ENCODE measurements at places on chromosomes 2 and 18.

- DNase-seq: no peak
Measured at GRCh38 chr2:230706053-230706521, 6.6 kb upstream of the CAB39 start.

GRCh38 chr2:234293973-234294372 is 202.9 kb downstream of the ARL4C start:
- DNase-seq: no peak

DNA sequence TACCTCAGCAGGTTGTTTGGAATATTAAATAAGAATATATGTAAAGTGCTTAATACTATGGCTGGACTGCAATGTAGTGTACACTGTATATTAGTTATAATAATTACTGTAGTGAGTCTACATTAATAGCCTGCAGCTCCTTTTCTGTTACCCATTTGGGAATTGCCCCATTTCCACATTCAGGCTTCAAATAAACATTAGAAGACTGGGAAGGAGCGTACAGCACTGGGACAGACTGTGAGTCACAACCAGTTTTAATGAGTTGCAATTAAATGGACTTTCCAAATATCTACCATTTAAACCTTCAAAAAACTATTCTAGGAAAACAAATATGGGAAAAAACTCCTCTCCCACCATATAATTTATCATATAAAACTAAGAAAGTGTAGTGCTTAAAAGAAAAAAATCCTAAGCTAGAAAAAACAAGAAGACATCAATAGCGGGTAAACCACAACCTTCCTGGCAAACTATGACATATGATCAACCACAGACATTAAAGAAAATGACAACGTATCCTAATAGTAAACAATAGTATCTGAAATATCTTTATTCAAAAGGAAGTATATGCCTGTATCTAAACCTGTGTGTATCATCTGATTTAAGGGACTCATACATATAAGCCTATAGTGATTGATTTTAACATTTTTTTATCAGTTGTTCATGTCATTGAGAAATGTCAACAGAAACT is 86.1 kb downstream of the TRIP12 start:
- no peak for DNase-seq

DNA sequence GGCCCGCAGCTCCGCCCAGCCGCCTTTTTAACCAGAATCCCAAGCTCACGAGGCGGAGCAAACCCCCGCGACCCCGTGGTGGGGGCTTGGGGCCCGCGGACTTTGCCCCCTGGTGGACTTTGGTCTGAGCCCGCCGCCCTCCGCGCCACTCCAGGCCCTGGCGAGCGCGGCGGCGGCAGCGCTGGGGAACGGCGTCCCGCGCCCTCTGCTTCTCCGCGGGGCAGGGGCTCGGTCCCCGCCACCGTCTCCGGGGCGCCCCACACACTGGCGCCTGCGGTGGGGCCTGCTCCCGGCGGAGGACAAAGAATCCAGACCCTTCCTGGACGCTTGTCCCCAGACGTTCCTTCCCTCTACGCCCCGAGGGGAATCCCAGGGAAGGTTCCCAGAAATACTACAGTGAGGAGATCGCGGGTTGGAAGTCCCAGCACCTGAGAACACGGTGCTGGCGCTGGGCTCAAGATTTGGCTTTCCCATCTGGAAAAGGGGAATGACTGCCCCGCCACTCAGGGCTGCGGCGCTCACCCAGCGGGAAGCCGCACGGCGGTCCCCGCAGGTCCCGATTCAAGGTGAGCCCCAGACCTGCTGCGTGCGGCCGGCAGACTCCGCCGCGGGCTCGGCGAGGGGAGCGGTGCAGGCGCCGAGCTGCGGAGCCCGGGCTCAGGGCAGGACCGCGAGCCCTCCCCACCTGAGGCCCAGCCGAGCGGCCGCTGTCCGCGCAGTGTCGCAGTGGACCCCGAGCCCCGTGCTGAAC is at the start of gene HAAO:
TSS of gene HAAO (minus strand) at position 1 of the 751 bp plus-strand sequence. CDS start 47 bp downstream, outside the sequence.
- peak; percentile 77 for DNase-seq

GRCh38 chr2:204074456-204074855 is 137.9 kb downstream of the ICOS start:
- no peak for DNase-seq

- DNase-seq: no peak
Measured at GRCh38 chr2:120556911-120557310, 178.8 kb upstream of the GLI2 start.

DNA sequence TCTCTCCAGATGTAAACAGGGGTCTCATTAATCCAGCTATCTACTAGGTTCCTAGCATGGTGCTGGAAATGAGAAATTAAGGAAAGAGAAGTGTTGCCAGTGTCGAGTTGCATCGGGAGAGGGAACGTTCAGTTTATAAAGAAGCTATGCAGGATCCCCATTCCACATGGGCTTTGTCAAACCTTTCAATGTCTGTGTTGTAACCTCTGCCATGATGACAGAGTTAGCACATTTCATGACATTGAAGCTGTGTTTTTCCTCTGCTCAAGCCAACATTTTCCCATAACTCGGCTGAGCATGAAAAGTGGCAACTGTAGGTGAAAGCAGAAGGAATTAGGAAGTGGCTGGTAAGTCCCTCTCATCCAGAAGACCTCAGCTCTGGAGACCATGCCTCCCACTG is 133.4 kb downstream of the WDSUB1 start:
- DNase-seq: no peak

DNA sequence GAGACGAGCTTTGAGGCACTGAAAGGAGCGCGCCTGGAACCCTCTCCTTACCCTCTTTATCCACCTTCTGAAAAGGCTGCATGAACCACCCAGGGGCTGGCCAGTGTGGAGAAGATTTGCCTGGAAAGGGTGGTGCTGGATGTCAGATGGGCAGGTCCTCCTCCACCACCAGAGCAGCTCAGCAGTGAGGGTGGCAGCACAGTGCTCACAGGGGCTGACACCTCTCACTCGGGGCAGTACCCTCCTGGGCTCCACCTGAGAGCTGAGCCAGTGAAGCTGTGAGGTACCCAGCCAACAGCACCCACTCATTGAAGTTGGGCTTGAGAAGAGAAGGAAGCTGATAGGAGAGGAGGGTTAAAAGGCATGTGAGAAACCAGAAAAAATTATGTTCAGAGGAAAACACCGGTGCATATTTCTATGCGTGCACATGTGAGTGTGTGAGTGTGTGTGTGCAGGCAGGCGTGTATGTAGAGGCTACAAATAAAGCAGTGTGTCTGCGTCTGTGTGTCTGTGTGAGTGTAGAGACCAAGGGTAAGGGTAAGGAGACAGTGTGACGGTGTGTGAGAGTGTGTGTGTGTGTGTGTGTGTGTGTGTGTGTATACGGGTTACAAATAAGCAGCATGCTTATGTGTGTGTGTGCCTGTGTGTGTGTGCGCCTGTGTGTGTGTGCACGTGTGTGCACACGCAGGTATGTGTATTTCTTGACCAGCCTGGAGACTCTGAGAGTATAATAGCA is 40.7 kb downstream of the TEX44 start:
- no peak for DNase-seq

- no peak for DNase-seq
Measured at GRCh38 chr2:167333245-167333644, 445.0 kb downstream of the XIRP2 start.

- no peak for DNase-seq
Measured at GRCh38 chr18:53566626-53567025, 657.8 kb downstream of the MBD2 start.

DNA sequence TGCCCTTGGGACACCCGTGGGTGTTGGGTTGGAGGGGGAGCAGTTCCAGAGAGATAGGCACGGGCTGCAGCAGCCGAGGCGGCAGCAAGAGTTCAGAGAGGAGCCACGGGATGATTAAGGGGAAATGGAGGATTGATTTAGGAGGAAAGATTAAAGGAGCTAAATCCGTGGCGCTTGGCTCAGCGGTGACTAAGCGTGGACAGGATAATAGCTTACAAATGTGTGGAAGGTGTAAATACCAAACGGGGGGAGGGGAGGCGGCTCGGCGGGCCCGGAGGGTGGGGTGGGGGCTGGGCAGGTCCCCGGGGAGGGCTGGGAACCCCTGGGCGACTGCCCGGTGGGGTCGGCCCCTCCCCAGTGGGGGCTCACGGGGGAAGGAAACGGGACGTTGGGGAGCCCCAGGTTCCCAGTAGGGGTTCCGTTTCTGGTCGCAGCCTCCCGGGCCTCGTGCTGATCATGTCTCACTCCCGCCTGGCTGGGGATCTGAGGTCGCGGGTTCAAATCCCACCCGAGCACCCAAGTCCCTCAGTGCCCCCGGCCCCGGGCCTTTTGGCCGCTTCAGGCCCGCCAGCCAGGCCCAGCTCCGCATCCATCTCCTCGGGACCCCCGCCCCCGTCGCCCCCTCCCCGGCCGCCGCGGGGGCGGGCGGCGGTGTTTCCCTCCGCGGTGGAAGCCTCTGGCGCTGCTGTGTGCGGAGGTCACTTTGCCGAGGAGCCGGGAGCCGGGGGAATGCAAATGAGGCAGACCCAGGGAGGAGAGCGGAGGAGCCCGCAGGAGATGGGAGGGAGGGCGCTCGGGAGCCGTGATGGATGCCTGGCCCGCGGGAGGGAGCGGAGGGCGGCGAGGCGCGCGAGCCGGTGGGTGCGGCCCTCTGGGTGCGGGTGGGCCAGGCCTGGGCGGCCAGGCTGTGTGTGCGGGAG is 8.1 kb downstream of the ASIC4 start:
- no peak for DNase-seq

- DNase-seq: peak; percentile 69
Measured at GRCh38 chr2:108933691-108934117, 55.3 kb downstream of the EDAR start.

DNA sequence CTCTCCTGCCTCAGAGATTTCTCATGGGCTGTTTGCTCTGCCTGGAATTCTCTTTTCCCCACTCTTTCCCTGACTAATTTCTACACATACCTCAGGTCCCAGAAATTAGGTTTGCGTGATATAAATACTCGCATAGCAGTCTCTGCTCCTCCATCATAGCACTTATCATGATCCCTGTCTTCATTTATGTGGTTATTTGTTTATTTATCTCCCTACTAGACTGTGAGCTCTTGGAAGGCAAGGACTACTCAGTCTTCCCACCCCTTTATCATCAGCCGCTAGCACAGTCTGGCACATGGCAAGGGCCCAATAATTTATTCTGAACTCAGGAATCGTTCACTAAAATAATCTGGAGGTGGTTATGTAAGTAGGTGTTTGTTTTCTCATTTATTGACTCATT is 79.3 kb downstream of the ADCYAP1 start:
- no peak for DNase-seq

- no peak for DNase-seq
Measured at GRCh38 chr2:200705305-200706041, 106.2 kb upstream of the BZW1 start.

DNA sequence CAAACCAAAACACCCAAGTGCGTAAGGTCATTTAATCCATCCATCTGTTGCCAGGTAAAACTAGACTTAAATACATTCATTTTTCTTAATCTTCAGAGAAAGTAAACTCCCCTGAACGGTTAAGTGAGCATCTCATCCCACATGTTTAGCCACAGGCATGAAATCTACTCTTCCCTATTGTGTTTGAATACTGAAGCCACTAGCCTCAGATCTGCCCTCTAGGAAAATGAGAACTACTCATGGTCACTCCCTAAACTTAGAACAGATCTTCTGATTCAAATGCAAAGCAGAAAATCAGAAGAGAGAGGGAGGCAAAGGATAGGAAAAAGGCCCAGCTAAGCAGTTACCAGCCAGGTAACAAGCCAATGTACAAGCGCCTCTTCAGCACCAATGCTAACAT is 7.1 kb downstream of the TMEM247 start:
- DNase-seq: no peak

- DNase-seq: no peak
Measured at GRCh38 chr2:120842456-120843439, 107.1 kb downstream of the GLI2 start.

GRCh38 chr2:72913486-72914205 is 3.7 kb upstream of the EMX1 start:
- no peak for DNase-seq

GRCh38 chr2:236666646-236667204 is 97.1 kb downstream of the ACKR3 start:
- DNase-seq: no peak

GRCh38 chr18:24003903-24004640 is 10.5 kb upstream of the TTC39C start:
- no peak for DNase-seq

Measured in Right ventricle myocardium superior (tissue), 1 donor.